ENCODE measurements at places on chromosomes 2 and 18.

DNA sequence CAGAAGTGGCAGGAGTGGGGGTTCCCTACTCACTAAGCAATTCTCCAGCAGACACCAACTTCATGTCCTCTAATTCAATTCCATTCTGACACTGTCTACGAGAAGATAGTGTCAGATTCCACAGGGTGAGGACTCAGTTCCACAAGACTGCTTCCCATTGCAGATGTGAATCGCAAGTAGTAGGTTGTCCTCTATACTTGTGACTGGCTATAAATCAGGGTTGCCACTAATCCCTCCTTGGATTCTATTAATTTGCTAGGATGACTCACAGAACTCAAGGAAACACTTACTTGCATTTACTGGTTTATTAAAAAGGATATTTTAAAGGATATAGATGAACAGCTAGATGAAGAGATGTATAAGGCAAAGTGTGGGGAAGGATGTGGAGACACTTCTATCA, 184.1 kb upstream of the ACVR2A start:
- DNase-seq, result no peak

- no peak for DNase-seq
Measured at GRCh38 chr18:47471784-47472183, 220.3 kb upstream of the SKOR2 start.

GRCh38 chr2:8433390-8433789, 248.5 kb upstream of the ID2 start:
- DNase-seq, result no peak

DNA sequence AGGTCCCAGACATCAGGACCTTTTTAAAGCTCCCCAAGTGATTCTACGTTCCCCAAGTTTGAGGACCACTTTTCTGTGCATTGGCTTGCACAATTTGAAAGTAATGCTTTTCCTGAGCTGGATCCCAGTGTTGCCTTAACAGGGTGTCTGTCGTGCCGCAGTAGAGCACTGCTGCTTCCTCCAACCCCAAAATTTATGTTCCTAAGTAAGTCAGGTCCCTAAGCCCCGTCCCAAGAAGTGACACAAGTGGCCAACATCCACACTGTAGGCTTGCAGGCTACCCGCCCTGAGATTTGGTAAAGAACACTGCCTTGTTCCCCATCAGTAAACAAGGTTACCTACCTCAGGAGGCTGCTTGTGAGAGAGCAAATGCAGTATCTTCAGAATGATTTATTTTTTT, 2.0 kb downstream of the SFT2D3 start:
- no peak for DNase-seq

DNA sequence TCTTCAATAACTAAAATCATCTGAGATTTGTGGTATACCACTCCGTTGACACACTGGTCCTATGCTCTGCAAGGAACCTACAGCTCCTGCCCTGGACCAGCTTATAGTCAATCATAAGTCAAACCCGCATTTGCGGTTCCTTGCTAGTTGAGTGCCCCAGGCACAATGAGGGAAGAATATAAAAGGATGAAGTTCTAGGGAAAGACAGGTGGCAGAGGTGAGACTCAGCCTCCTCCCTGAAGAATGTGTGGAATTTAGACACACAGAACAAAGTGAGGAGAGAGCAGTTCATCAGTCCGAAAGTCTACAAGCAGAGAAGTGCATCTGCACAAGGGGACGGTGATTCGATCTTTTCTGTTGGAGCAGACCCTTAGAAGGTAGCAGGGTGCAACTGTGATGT, 615.0 kb upstream of the FANCL start:
- no peak for DNase-seq

DNA sequence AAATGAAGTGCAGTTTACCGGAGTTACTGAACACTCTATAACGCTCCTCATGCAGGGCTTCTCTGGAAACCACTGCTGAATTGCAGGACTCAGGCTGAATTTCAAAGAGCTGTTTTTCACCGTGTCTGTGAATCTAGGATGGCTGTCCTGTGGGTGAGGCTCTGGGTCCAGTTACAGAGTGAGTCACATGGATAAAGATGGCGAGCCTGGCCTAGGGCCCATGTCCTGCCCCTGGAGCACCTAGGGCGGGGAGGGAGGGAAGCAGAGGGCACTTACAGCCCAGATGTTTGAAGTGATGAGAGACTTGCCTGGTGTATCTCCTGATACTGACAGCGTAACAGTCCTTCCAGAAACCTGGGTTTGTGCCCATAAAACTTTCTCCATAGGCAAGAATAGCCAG, 583.0 kb downstream of the IRS1 start:
- DNase-seq, result no peak

DNA sequence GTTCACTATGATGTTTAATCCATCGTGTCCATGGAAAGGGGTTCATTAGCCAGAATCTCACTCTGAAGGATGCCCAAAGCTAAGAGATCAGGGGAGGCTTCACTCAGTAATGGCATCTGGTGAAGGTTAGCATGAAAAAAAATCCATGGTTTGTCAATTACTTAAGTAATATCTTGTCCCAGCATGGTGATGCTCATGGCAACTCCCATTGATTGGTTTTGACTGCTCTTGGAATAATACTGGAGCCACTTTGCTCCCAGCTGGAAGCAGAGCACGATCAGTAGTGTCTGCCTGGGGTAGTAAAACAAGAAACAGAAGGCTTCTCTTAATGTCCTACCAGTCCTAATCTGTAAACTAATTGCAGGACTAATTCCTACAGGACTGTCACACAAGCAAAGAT, 799.4 kb downstream of the CNTNAP5 start:
- no peak for DNase-seq

GRCh38 chr2:232487385-232488096, at the start of gene ECEL1:
TSS of gene ECEL1 (minus strand) at chr2:232487834. CDS start at chr2:232486653, 1,181 bp downstream.
- DNase-seq, result peak; percentile 78

GRCh38 chr2:74457549-74458131, 598 bp upstream of the WBP1 start:
- peak; percentile 86 for DNase-seq

DNA sequence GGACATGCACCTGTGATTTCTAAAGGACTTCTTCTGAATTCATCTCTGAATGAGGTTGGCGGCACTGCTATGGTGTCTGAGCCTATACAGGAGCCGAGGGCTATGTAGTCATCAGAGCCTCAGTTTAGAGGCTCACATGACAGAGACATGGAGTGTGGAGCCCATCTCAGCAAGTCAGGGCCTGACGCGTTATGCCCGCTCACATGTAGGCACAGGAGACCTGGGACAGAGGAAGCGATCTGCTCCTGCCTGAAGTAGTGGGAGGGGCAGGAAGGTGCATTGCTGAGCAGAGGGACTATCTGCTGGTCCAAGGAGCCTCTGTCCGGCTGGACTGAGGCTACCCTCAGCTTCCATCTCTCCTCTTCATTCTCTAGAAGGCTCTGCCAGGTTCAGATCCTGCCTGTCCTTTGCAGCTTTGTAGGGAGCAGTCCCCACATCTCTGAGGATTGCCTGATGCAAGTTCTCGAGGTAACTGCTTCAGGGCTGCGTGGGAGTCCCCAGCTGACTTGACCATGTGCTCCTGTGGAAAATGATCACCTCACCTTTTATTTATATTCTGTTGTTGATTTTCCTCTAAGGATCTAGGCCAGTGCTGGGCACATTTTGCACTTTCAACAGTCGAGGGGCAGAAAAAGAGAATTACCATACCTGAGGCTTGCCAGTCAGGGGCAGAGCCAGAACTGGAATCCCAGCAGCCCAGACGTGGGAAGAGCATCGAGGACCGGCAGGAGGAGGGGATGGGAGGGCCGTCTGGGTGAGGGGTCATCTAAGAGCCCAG, 16.6 kb downstream of the KLHL29 start:
- no peak for DNase-seq

GRCh38 chr18:52670896-52671295, 330.9 kb downstream of the DCC start:
- no peak for DNase-seq

DNA sequence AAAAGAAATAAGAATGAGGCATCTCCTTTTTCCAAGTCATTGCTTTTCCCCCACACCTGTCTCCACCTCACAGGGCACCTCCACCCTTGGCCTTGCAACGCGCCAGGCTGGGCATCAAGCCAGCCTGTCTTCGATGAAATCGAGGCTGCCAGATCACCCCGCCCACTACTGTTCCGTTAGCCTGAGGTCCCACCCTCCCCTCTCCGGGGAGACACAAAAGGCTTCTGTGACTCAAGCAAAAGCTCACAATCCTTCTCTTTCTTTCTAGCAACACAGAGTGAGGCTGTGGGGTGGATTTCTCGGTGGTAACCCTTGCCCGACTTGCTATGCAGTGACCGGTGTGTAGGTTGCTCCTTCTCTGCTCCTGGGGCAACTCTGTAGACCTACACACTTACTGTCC, 9.9 kb downstream of the TNP1 start:
- no peak for DNase-seq

DNA sequence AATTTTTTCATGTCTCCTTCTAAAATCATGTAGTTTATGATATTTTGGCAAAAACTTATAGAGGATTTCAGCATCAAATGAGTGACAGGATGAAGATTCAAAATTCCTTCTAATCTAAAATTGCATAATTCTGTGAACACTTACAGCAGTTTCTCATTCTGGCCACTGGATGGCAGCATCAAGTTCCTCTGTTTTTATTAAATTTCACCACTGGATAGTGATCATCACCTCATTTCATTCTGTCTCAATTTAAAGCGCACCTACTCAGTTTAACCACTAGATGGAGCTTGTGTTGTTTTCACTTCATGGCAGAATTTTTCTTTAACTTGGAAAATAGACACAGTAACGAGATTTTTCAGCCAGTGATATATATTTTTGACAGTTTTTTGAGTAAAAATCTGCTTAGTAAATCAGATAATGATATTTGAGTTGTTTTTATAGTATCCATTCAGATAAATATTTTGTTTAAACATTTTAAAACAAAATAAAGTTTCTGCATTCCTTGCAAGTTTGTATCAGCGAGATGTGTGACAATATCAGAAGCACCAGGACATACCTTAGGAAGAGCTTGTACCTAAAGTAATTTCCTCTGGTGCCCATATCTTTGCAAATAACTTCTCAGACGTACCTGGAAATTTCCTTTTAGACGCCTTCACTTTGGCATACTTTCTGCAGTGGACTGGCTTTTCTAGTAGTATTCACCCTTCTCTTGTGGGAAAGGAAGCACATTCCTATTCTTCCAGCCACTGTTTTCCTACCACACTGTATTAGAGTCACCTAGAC, 94.7 kb upstream of the ARHGAP15 start:
- peak; percentile 73 for DNase-seq

Data from neural progenitor cell (in vitro differentiated cells).